ENCODE measurements at places on chromosomes 3 and 15. TPM values are rescaled to one million over a fixed set of nuclear protein-coding genes. Genes with fewer than 3 reads are reported as not detected.

REC114 gene
- not detected for total RNA-seq

MYO5C gene
- total RNA-seq, result 0.24 TPM

DOCK3 gene
- 1.7 TPM for total RNA-seq

CNTN3 gene
- not detected for total RNA-seq

C3orf70 gene
- 0.05 TPM for total RNA-seq

A4GNT gene
- total RNA-seq, result not detected

GOLGA8S gene
- total RNA-seq, result 0.07 TPM

RAD51 gene
- 67.5 TPM for total RNA-seq

ARHGEF26 gene
- total RNA-seq, result 0.12 TPM

LMAN1L gene
- 0.36 TPM for total RNA-seq

TGM5 gene
- 0.07 TPM for total RNA-seq

GPR149 gene
- not detected for total RNA-seq

RASGRP1 gene
- total RNA-seq, result 94.7 TPM

CADPS gene
- not detected for total RNA-seq

GOLGA6L1 gene
- not detected for total RNA-seq

ZNF710 gene
- total RNA-seq, result 28.3 TPM

LPCAT4 gene
- 63.9 TPM for total RNA-seq

LRRN1 gene
- total RNA-seq, result 0.05 TPM

TTC21A gene
- total RNA-seq, result 0.89 TPM

CHRNA5 gene
- total RNA-seq, result 8.9 TPM

MUC13 gene
- not detected for total RNA-seq

DNASE1L3 gene
- not detected for total RNA-seq

ARHGAP11A gene
- 95.7 TPM for total RNA-seq

RTP4 gene
- 3.0 TPM for total RNA-seq

GPR87 gene
- total RNA-seq, result 1.0 TPM

INKA1 gene
- 1.1 TPM for total RNA-seq

SEC62 gene
- 72.1 TPM for total RNA-seq

GOLGA8J gene
- total RNA-seq, result not detected

TTBK2 gene
- total RNA-seq, result 11.3 TPM

KCNMB3 gene
- 0.70 TPM for total RNA-seq

CCDC54 gene
- total RNA-seq, result not detected

FAM98B gene
- 71.6 TPM for total RNA-seq

LRRC28 gene
- 16.7 TPM for total RNA-seq

GASK1A gene
- not detected for total RNA-seq

DUOXA1 gene
- not detected for total RNA-seq

GPR62 gene
- total RNA-seq, result not detected

TRAT1 gene
- 61.0 TPM for total RNA-seq

GPR171 gene
- 159 TPM for total RNA-seq

IQCH gene
- total RNA-seq, result 1.6 TPM
